ENCODE measurements at places on chromosomes 1 and 21. TPM values are rescaled to one million over a fixed set of nuclear protein-coding genes. Genes with fewer than 3 reads are reported as not detected.

GRCh38 chr21:41985662-41986416 is 24.3 kb downstream of the ZBTB21 start:
- no peak for DNase-seq

PRKACB gene
- 8.1 TPM for total RNA-seq

CLDN17 gene
- total RNA-seq, result not detected

CELA3B gene
- total RNA-seq, result not detected

Measured in Peyer's patch (tissue), 4 donors.